ENCODE measurements at places on chromosomes 1 and 21.
A peak's percentile ranks its signal among the peaks of the same experiment; 100 is the strongest.

DNA sequence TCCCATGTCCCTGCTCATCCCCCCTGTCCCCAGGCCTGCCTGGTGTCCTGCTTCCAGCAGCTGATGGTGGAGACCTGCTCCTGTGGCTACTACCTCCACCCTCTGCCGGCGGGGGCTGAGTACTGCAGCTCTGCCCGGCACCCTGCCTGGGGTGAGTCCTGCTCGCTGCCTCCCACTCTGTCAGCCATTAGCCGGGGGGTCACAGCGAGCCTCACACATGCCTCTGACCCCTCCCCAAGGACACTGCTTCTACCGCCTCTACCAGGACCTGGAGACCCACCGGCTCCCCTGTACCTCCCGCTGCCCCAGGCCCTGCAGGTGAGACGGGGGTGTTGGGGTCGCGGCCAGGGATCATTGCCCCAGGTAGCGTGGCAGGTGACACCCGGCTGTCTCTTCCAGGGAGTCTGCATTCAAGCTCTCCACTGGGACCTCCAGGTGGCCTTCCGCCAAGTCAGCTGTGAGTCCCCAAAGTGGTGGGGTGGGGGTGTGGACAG is 10.0 kb downstream of the SCNN1D start:
- peak; percentile 45 for DNase-seq
- H3K27me3 ChIP-seq, result no peaks in the 10 kb centered on the region
- H3K36me3 ChIP-seq, result peaks cover 3% of the 10 kb centered on the region
- H3K27ac ChIP-seq, result no peak overlapping the region

GRCh38 chr1:210448297-210448892 is 119.7 kb downstream of the HHAT start:
- no peak overlapping the region for H3K4me3 ChIP-seq
- no peaks in the 10 kb centered on the region for H3K36me3 ChIP-seq
- DNase-seq, result peak; percentile 39
- no peak overlapping the region for H3K27ac ChIP-seq

DNA sequence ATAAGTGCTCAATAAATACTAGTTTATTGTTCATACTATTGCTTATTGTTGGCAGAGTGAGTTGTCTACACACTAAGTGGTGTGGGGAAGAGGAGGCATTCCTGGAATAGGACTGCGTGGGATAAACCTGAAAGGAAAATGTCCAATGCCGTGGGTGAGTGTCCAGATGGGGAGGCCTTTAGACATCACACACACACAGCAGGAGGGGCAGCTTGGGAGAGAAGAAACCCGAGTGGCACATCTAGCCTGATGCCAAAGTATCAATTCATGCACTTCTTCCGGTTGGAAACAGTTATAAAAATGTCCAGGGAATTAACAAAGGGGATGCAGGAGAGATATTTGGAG is 27.3 kb downstream of the CCN1 start:
- no peak overlapping the region for H3K4me3 ChIP-seq
- H3K27ac ChIP-seq, result no peak overlapping the region
- H3K4me1 ChIP-seq, result peaks cover 2% of the 10 kb centered on the region
- DNase-seq, result no peak

- no peaks in the 10 kb centered on the region for H3K27me3 ChIP-seq
- H3K36me3 ChIP-seq, result no peaks in the 10 kb centered on the region
- H3K4me1 ChIP-seq, result peaks cover 31% of the 10 kb centered on the region
These were observed 217.6 kb upstream of the SAMSN1 start for GRCh38 chr21:14763695-14764064.

- H3K36me3 ChIP-seq, result no peaks in the 10 kb centered on the region
- no peak overlapping the region for H3K4me3 ChIP-seq
- H3K27ac ChIP-seq, result no peak overlapping the region
- no peaks in the 10 kb centered on the region for H3K27me3 ChIP-seq
These were observed 37.2 kb downstream of the DNTTIP2 start for GRCh38 chr1:93841771-93842170.

DNA sequence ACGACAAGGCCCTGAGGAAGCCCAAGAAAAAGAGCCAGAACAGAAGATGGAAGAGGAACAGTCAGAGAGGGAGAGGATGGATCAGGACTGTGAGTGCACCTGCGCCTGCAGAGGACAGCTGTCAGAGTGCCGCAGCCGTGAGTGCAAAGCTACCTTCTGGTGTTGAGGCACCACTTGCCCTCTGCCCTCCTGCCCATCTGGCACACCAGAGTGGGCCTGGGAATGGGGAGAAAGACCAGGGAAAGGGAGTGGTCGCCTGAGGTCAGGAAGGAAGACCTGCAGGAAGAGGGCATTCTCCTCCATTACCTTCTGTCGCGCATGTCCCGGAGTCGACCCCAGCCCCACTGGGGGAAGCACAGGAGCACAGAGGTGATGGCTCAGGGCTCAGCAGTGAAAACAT is 26.2 kb downstream of the VASH2 start:
- H3K4me3 ChIP-seq, result no peak overlapping the region
- H3K36me3 ChIP-seq, result no peaks in the 10 kb centered on the region
- peaks cover 5% of the 10 kb centered on the region for H3K27me3 ChIP-seq
- no peak overlapping the region for H3K27ac ChIP-seq
- H3K4me1 ChIP-seq, result no peaks in the 10 kb centered on the region

- H3K4me1 ChIP-seq, result no peaks in the 10 kb centered on the region
- no peaks in the 10 kb centered on the region for H3K27me3 ChIP-seq
- DNase-seq, result no peak
- no peaks in the 10 kb centered on the region for H3K36me3 ChIP-seq
- no peak overlapping the region for H3K27ac ChIP-seq
These were observed 79.3 kb upstream of the SPAG17 start for GRCh38 chr1:118264343-118264742.

GRCh38 chr1:203275656-203276272 is 29.6 kb upstream of the BTG2 start:
- H3K36me3 ChIP-seq, result no peaks in the 10 kb centered on the region
- H3K27me3 ChIP-seq, result no peaks in the 10 kb centered on the region
- H3K4me1 ChIP-seq, result peaks cover 50% of the 10 kb centered on the region
- no peak overlapping the region for H3K27ac ChIP-seq

- 0 out of 2 replicates have a peak, but pooled peaks cover 3% of the 10 kb centered on the region for H3K36me3 ChIP-seq
- no peak for DNase-seq
- no peaks in the 10 kb centered on the region for H3K27me3 ChIP-seq
- no peak overlapping the region for H3K27ac ChIP-seq
- no peak overlapping the region for H3K4me3 ChIP-seq
These were observed 8.9 kb downstream of the MAPKAPK2 start for GRCh38 chr1:206693592-206693991.

DNA sequence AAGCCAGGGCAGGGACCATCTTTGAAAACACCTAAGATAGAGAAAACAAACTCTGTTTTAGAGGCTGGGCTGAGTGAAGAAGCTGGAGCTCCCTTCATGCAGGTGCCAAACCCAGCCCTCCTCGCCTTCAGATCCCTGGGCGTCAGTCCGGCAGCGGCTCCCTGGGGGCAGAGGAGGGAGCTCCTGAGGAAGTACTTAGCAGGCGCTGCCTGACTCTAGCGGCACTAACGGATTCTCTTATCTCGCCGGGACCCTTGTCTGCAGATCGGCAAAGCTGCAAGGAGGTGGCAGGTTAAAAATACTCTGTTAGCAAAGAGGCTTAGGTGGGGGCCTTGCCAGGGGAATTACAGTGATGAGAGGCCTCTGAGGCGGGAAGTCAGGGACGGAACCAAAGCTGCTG is 79.6 kb downstream of the PLXNA2 start:
- H3K27me3 ChIP-seq, result peaks cover 57% of the 10 kb centered on the region
- H3K27ac ChIP-seq, result no peak overlapping the region
- H3K4me3 ChIP-seq, result no peak overlapping the region

GRCh38 chr1:46528297-46528955 is 23.0 kb downstream of the KNCN start:
- H3K27me3 ChIP-seq, result peaks cover 42% of the 10 kb centered on the region
- H3K36me3 ChIP-seq, result no peaks in the 10 kb centered on the region
- no peak for DNase-seq
- H3K4me3 ChIP-seq, result no peak overlapping the region
- H3K4me1 ChIP-seq, result no peaks in the 10 kb centered on the region
- H3K27ac ChIP-seq, result no peak overlapping the region

DNA sequence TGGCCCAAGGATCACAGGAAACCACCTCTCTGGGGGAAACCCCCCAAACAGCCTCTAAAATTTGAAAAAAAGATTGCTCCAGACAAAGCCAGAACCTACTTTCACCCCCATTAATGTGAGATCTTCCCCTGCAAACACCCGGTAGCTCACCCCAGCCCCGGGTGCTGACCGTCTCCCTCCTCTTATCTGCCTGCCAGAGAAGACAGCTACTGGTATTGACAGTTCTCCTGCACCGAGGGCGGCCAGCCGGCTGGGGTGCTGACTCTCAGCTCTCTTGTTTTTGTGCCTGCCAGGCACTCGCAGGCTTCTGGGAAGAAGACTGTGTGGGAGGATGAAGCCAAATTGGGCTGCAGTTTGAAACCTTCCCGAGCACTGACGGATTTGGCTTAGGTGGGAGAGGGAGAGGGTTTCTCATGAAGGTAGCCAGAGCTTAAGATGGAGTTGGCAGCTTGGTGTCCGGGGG is 48.2 kb downstream of the RASSF5 start:
- H3K27me3 ChIP-seq, result no peaks in the 10 kb centered on the region
- no peak overlapping the region for H3K27ac ChIP-seq
- no peak overlapping the region for H3K4me3 ChIP-seq

DNA sequence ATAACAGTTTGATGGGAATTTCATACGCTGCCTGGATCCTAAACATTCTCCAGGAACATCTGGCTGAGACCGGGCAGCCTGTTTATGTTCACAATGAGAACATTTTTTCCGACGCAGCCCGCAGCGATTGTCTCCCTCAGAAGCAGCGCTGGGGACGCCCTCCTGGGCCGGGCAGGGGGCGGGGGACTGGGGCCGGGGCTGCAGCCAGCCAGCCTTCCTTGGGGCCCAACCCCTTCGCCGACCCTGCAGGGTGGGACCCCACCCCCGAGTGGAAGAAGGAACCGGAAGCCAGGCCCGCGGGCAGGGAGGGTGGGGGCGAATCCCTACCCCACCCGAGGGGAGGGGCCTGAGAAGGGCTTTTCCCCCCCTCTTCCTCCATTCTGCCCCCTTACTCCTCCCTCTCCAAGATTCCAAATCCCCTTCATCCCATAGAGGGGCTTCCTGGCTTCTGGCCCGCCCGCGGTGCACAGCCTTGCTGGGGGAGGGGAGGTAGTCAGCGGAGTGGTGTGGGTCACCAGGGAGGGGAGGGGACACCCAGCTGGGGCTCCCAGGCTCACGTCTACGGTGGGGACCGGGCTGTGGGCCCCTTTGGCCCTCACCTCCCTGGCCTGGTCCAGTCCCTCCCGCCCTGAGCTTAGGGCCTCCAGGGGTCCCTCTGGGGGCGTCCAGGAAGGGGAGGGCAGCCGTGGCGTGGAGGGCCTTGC is 60.6 kb downstream of the WNT9A start:
- no peak for DNase-seq
- H3K36me3 ChIP-seq, result no peaks in the 10 kb centered on the region
- H3K27ac ChIP-seq, result no peak overlapping the region
- H3K4me1 ChIP-seq, result no peaks in the 10 kb centered on the region

GRCh38 chr1:64543831-64544230 is 73.9 kb downstream of the CACHD1 start:
- H3K27ac ChIP-seq, result no peak overlapping the region
- peaks cover 23% of the 10 kb centered on the region for H3K4me1 ChIP-seq
- no peaks in the 10 kb centered on the region for H3K36me3 ChIP-seq
- H3K4me3 ChIP-seq, result no peak overlapping the region

DNA sequence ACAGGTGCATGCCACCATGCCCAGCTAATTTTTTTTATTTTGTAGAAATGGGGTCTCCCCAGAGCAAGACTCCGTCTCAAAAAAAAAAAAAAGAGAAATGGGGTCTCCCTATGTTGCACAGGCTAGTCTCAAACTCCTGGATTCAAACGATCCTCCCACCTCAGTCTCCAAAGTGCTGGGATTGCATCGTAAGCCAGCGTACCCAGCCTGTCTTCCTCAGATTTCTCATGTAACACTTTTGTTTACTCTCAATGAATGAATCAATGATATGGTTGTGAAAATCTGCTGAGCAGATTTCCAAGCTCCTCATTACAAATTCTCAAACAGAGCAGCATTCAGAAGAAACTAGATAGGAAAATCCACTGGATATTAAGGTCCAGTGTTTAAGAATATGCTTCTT is 6.6 kb downstream of the CMPK1 start:
- no peak overlapping the region for H3K27ac ChIP-seq
- no peaks in the 10 kb centered on the region for H3K27me3 ChIP-seq
- H3K36me3 ChIP-seq, result peaks cover 7% of the 10 kb centered on the region
- no peak overlapping the region for H3K4me3 ChIP-seq
- no peak for DNase-seq

- H3K27me3 ChIP-seq, result no peaks in the 10 kb centered on the region
- no peak overlapping the region for H3K27ac ChIP-seq
- H3K36me3 ChIP-seq, result no peaks in the 10 kb centered on the region
- no peak for DNase-seq
These were observed 178.8 kb downstream of the FGGY start for GRCh38 chr1:59475737-59476136.

DNA sequence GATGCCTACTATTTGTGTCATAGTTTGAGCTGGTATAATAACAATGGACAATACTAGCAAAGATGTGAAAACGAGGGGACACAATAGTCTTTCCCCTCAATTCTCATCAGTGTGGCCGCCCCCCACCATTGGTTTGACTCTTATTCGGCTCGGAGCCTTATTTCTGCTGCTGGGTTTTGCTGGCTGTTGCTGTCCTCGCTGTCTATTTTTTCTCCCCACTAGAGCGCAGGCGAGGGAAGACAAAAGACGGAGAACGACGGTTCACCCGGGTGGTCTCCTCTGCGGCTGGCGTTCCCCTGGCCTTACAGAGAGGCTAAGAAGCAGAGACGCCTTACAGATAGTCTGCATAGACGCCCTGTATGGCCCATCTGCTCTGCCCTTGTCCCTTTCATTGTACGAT is 19.4 kb downstream of the CLIC6 start:
- no peak overlapping the region for H3K27ac ChIP-seq
- H3K4me1 ChIP-seq, result no peaks in the 10 kb centered on the region
- H3K36me3 ChIP-seq, result no peaks in the 10 kb centered on the region
- no peak overlapping the region for H3K4me3 ChIP-seq
- peaks cover 3% of the 10 kb centered on the region for H3K27me3 ChIP-seq

GRCh38 chr1:43052786-43053439 is 94.2 kb upstream of the SLC2A1 start:
- H3K27ac ChIP-seq, result no peak overlapping the region
- H3K4me1 ChIP-seq, result no peaks in the 10 kb centered on the region
- DNase-seq, result no peak
- H3K36me3 ChIP-seq, result no peaks in the 10 kb centered on the region
- H3K27me3 ChIP-seq, result peaks cover 6% of the 10 kb centered on the region

DNA sequence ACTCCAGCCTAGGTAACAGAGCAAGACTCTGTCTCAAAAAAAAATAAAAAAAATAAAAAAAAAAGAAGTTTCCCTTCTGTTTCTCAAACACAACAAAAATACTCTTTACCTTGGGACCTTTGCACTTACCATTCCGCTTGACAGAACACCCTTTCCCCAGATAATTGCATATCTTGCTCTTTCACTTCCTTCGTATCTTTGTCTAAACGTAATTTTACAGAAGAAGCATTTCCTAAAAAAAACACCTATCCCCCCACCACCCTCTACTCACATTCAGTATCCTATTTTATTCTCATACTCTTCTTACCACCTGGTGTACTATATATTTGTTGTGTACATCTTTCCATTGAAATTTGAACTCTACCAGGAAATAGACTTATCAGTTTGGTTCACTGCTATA is 32.7 kb downstream of the ASH1L start:
- DNase-seq, result no peak
- no peaks in the 10 kb centered on the region for H3K36me3 ChIP-seq
- no peak overlapping the region for H3K27ac ChIP-seq
- no peaks in the 10 kb centered on the region for H3K27me3 ChIP-seq
- H3K4me3 ChIP-seq, result no peak overlapping the region

GRCh38 chr1:228697207-228698016 is 37.9 kb upstream of the RHOU start:
- no peak overlapping the region for H3K4me3 ChIP-seq
- peak; percentile 8 for DNase-seq
- peaks cover 3% of the 10 kb centered on the region for H3K27me3 ChIP-seq
- H3K36me3 ChIP-seq, result no peaks in the 10 kb centered on the region
- H3K4me1 ChIP-seq, result no peaks in the 10 kb centered on the region
- H3K27ac ChIP-seq, result no peak overlapping the region

All from DND-41 (cell line).